AG09309 (cell line): ENCODE measurements at places on chromosomes 7 and 10.

DNA sequence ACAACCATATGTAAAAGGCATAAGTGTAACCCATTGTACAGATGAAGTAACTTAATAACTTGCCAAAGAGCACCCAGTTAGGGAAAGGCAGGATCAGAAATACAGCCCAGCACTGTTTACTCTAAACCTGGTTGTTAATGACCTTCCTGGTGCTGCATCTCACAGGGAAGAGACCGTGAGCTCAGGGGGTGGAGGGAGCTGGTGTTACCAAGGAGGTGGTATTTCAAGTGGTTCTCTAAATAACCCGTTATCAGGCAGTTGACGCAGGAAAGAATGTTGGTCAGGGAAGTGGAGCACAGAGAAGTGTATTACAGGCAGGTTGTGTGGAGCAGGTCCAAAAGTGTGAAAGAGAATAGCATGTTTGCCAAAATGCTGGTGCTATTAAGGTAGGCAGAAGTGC lies 4.4 kb upstream of the ST7 start:
- DNase-seq, result no peak

DNA sequence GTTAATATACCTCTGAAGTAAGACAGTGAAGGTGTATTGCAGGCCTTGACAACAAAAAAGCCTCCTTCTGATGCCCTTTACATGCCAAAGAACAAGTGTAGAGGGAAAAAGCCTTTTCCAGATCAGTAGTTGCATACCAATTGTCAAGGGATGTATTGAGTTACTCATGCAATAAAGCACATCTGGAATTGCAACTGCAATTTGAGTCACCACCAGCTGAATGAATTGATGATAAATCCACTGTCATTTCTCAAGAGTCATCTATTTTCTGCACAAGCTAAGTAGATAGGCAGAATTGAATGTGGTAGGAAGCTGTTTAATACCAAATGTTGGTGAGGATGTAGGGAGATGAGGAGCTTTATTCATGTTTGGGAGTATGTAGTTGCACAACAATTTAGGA lies 325.9 kb upstream of the SMIM30 start:
- no peak for DNase-seq

DNA sequence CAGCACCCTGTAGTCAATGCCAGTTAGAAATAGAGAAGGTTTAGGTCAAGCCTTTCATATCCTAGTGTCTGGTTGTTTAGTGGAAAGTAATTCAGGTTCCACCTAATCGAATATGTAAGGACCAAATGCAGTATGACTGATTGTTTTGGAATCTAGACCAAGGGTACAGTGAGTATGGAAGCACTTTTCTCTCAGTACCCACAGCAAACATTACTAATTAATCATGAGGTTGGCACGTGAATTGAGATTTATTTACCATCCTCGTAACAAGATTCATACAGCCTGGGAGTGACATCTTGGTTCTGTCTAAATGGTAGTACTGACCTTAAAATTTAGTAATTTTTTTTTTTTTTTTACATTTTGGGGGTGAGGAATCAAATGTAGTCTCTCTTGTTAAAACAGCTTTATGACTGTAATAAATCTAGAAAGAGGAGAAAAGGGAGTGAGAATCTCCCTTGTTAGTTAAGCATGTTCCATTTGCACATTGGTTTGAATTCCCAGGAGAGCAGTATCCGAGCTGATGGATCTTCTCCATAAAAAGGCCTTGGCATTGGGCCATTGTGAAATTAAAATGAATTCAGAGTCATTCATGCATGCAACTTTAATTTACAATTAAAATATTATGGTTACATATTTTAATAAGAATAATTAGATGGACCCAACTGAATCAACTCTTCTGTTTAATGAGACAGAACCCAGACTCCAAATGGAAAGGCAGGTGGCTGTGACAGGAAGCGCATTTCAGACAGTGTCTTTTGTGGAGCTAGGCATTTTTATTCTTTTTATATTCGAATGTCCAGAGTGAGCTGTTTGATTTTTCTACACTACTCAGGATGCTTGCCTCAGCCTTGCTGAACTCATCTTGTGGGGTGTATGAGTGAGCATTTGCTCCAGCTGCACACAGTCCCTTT lies 57.6 kb downstream of the SNX10 start:
- DNase-seq, result no peak

GRCh38 chr10:62911210-62911963 lies 95.2 kb upstream of the EGR2 start:
- no peak for DNase-seq

GRCh38 chr10:80497187-80498077 lies 40.3 kb upstream of the SH2D4B start:
- DNase-seq, result no peak

DNA sequence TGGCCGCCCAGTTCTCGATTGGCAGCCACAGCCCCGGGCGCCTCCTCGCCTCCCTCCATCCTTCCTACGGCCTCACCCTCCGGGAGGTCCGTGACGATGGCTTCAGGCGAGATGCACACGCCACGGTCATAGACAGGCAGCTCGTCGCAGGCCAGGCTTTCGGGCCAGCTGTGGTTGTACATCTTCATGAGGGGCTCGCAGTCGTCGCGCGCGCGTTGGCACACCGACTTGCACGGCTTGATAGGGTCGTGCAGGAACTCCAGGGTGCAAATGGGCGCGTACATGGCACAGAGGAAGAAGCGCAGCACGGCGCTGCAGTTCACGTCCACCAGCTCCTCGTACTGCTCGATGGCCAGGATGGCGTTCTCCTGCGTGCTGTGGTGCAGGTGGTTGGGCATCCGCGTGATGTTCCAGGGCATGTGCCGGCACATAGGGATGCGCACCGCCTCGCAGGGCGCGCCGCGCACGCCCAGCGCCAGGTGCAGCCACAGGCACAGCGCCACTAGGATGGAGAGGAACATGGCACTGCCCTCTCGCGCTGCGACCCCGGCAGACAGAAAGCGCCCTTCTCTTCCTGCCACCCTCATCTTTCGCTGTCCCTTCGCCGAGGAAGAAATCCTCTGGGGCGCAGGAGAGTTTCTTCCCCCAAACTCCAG lies 472 bp downstream of the SFRP4 start:
- DNase-seq, result no peak

DNA sequence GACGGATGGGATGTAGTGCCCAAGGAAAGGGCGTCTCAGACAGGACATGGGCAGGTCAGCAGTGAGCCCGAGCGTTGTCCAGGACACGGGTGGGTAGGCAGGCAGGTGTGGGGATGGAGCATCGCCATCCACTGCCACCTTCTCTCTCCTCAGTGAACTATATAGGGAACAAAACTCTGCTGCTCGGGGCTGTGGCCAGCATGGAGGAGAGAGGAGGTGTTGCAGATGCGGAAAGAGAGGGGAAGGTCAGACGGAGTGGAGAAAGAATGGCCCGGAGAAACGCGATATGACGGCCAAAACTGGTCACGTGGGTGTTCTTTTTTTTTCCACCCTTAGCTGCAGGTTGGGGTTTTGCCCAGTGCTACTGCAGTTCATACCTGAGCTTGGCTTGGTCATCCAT lies 71.2 kb downstream of the GRID1 start:
- DNase-seq, result no peak

DNA sequence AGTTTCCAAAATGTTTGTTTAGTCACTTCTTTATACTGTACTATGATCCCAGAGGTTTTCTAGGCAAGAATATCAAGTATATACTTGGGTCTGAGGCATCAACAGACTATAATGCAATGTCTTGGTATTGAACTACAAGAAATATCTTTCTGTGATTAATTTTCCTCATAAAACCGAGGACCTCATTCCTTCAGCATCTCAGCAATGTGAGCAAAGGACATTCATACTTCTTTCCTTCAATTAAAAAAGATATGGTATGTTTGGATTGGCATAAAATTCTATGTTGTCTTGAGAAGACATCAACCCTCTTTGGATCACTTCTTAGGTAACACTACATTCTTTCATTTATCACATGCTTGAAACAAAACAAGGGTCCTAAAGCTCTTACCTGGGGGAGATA lies 524.5 kb downstream of the PHTF2 start:
- DNase-seq, result peak; percentile 17

DNA sequence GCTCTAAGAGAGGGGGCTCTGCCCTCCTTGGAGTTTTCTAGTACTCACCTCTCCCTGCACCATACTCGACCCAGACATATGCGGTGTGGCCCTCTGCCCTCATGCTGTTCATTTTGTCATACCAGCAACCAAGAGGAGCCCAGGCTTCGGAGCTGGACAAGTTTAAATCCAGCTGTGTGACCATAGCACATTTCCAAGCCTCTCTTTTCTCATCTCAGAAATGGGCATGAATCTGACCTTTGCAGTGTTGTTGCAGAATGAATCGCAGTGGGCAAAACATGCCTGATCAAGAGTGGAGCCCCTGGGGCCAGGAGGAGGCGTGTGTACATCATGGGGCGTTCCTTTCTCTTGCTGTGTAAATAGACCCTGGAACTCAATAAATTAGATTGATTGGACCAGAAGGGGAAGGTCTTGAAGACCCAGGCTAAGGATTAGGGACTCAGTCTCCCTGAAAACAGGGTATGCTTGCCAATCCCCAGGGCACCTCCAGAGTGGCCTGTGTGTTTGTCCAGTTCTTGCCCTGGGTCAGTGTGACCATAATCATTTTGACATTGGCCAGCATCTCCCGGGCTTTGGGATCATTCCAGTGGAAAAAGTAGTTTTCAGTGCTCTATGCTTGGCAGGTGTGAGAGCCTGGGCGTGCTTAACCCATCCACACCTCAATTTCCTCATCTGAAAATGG lies 59.6 kb downstream of the ZMIZ1 start:
- no peak for DNase-seq

GRCh38 chr7:116500078-116500853 lies 728 bp downstream of the CAV2 start:
- no peak for DNase-seq

DNA sequence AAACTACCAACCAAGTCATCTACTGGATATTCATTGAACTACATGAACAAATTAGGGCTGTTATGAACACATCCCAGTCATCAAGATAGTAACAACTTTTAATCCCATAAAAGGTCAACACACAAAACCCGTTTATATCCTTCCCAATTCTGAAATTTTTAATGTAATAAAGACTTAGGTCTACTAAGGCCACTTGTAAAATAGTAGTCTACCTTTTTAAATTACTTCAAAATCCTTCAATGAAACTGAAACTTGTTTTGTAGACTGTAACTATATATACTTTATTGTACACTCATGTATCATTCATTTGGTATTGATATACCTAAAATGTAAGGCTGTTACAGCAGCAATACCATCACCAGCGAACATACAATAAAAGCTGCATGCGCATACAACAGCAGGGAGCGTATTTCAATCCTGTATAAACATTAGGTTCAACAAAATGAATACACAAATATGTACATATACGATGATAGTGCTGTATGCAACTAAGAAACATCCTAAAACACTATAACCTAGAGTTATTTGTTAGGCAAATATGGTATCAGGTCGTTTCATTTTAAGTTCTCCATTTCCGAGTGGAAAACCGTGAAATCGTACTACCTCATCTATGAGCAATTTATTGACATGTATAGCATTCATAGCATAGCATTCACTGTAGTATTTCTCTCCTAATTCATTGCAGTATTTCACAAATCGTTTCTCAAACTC lies 973 bp downstream of the ATAD1 start:
- no peak for DNase-seq

- DNase-seq, result no peak
Measured at GRCh38 chr7:56229631-56230030, 113.4 kb upstream of the NUPR2 start.

DNA sequence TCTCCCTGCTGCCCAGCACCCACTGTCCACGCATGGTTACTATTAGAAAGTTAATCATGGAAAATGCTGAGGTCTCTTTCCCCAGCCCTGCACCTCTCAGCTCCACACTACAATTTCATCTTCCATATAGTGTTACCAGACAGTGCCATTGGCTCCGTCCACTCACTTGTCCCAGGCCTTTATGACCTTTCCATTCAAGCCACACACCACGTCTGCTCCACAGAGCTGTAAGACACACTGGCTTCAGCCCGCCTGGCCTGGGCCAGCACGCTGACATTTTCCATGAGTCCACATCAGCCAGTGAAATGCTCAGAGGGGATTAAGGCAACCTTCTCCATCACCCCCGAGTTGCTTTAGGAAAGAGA lies 118.7 kb downstream of the KCNMA1 start:
- DNase-seq, result no peak

- DNase-seq, result no peak
Measured at GRCh38 chr10:129411772-129412171, 55.3 kb upstream of the MGMT start.

DNA sequence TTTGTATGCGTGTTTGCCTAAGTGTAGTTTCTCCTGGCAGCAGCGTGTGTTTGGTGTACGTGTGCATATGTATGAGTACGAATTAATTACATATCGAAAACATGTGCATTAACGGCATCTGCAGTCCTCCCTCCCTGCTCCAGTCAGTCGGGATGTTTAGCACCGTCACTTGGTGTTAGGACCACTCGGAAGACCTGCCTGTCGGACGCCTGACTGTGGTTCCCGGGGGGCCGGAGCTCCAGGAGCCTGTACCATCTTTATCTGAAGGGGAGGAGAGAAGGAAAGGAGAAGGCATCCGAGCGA lies 1.1 kb upstream of the CNTNAP2 start:
- no peak for DNase-seq

- no peak for DNase-seq
Measured at GRCh38 chr10:79055892-79056291, 12.9 kb upstream of the ZMIZ1 start.

GRCh38 chr7:70042533-70042932 lies 444.3 kb downstream of the AUTS2 start:
- peak; percentile 43 for DNase-seq

GRCh38 chr10:15255961-15256360 lies 87.5 kb upstream of the NMT2 start:
- no peak for DNase-seq

GRCh38 chr10:80580638-80581468 lies 43.2 kb downstream of the SH2D4B start:
- DNase-seq, result no peak

DNA sequence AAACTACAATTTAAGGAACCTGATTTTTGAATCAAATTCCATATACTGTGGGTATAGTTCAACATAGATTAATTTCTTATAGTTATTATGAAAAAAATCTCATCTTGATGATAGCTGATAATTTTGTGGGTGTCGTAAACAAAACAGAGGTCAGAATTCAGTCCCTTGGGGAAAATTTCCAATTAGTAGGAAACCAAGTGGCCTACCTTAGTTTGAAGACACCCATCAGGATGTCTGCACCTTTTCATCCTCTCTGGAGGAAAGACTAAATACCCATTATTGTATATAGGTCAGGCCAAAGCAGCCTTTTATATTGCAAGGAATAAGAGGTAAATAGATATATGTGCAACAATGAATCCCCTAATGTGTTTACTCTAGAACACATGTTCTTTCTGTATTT lies 6.4 kb downstream of the IKZF1 start:
- no peak for DNase-seq
